Left colon (tissue), 2 donors: ENCODE measurements at places on chromosomes 7 and 10.
A peak's percentile ranks its signal among the peaks of the same experiment; 100 is the strongest.

DNA sequence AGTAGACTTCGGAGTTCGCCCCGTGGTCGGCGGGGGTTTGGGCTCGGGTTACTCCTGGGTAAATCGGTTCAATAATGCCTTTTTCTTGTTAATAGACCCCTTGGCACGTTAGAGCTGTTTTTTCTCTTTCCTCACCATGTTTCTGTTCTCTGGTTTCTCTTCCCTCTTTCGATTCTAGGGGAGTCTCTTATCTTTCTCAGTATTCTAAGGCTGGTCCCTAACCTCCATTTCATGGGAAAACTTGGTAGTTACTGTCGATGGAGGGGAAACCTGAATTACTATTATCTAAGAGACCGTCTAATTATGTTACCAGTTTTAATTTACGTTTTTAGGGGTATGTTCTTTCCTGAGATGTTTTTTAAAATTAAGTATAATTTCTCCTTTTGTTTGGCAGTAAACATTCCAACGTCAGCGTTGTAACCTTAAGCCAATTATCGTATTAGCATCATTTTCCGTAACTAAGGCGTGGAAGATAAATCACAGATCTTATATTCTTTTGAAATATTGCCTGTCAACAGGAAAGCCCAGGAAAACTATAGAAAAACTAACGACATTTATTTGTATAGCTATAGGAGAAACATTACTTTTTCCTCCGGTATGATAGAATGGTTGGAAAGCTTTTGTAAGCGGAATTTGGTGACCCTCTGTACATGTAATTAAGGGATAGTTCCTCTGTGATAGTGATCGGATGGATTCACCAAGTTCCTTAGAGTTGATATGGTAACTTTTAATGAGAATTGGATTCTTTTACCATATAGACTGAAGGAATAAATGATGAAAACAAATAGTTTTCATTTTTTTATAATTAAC, 847 bp downstream of the BTAF1 start:
- no peak for DNase-seq

- no peak for DNase-seq
Observed at GRCh38 chr10:43261578-43262396, 5.1 kb downstream of the RASGEF1A start.

DNA sequence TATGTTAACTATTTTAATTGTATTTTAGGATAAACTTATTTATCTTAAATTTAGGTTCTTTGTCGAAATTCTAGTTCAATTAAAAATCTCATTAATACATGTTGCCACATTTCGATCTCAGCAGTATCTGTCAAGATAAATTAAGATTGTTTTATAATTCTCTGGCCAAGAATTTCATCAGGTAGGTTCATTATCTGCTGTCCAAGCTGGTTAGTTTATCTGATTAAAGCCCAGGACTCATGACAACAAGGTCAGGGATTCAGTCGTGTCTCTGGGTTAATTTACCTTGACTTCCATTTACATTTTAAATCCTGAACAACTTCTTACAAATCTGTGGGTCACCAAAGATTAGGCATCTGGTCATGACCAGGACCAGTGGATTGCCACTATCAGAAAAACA, 7.6 kb downstream of the STEAP4 start:
- DNase-seq: no peak

GRCh38 chr7:39950473-39951225, 593 bp downstream of the CDK13 start:
- peak; percentile 72 for DNase-seq
